ENCODE measurements at places on chromosomes 1 and 21. TPM values are rescaled to one million over a fixed set of nuclear protein-coding genes. Genes with fewer than 3 reads are reported as not detected.
A peak's percentile ranks its signal among the peaks of the same experiment; 100 is the strongest.

DNA sequence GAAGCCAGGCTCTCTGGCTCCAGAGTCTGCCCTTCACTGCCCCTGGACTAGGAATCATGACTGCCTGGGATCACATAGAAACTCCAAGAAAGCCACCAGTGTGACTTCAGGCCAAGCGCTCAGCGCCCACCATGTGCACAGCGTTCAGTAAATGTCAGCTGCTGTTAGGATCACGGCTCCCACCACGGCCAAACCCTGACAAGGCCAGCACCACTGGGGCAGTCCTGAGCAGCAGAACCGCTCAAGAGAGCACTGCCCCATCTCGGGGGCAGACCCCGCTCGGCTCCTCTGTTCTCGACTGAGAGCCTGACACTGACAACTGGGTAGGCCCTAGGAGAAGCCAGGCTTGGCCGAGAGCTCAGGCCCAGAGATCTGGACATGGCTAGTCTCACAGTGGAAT lies 10.0 kb downstream of the CAPZB start:
- no peak overlapping the region for H3K27ac ChIP-seq
- H3K4me3 ChIP-seq: no peak overlapping the region
- peaks cover 6% of the 10 kb centered on the region for H3K4me1 ChIP-seq
- DNase-seq: no peak
- no peaks in the 10 kb centered on the region for H3K27me3 ChIP-seq
- H3K36me3 ChIP-seq: peaks cover 39% of the 10 kb centered on the region

DNA sequence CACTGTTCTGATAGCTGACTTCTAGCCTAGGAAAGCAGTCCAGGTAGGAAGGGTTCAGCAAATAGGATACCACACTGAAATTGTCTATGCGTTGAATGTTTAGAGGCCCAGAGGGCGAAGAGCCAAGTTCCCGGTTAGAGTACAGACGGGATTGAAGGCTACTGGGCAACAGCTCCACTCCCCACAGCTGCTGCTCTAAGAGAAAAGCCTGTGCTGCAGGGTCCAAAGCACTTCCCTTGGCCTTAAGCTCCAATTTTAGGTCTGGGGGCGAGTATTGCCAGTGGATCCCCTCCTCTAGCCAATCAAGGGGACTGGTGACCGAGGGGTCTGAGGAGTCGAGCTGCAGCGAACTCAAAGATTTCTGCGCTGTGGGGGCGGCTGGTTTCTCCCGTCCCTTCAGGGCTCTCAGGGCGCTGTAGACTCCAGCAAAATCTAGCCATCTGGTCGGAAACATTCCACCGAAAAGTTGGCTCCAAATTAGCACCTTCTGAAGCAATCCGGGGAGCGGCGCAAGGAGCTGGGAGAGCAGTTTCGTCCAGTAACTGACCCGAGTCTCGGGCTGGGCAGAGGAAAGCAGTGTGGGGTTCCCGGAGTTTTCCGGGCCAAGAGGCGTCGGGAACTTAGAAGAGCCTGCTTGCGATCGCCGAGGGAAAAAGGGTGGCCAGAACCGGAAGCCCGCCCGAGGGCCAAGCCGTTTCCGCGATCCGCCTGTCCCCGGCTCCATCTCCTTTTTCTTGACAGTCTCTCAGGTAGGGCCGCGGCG lies 748 bp downstream of the PPP1R15B start:
- peak; percentile 71 for DNase-seq
- H3K27ac ChIP-seq: peak overlapping the region; percentile 99
- no peaks in the 10 kb centered on the region for H3K4me1 ChIP-seq
- H3K4me3 ChIP-seq: peak overlapping the region; percentile 95

GRCh38 chr1:203346060-203346768 lies 4.7 kb downstream of the FMOD start:
- H3K27ac ChIP-seq: no peak overlapping the region
- no peak overlapping the region for H3K4me3 ChIP-seq
- peaks cover 17% of the 10 kb centered on the region for H3K36me3 ChIP-seq
- no peaks in the 10 kb centered on the region for H3K27me3 ChIP-seq

DNA sequence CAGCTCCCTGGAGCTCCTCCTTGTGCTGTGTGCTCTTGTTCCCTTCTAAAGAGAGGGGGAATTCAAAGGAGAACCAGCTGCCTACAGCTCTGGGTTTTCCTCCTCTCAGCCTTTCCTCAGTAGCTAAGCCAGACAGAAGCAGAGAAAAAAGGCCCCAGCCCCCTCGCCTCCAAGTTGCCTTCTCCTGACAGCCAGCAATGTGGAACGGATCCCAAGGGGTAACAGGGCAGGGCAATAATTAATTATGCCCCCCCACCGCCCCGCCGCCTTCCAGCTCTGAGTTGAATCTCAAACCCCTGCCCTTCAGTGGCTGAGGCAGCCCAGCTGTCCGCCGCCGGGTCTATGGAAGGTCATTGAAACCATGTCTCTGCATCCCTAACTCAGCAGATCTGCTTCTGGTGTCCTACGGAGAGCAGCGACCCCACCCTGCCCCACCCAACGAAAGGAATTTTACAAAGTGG lies 69.0 kb upstream of the GOLT1A start:
- peaks cover 69% of the 10 kb centered on the region for H3K4me1 ChIP-seq
- DNase-seq: no peak
- peaks cover 5% of the 10 kb centered on the region for H3K36me3 ChIP-seq
- H3K4me3 ChIP-seq: no peak overlapping the region

Gene RAB42
- polyA plus RNA-seq: 37.1 TPM

DNA sequence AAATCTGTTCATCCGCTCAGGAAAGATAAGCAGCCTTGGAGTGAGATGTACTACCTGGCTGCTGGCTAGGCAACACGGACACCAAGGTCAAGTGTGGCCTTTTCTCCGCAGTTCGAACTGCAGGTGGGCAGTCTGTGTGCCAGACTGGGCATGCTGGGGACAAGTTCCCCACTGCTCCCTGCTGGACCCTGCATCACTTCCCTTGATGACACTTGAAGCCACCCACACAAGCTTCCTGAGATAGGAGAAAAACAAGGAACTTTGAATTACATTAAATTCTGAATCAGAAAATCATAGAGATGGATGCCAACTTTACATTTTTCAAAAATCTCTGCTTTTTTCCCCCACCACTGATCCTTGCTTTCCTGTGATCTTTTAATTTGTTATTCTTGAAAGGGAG lies 38.3 kb downstream of the BEND5 start:
- no peak for DNase-seq
- no peaks in the 10 kb centered on the region for H3K27me3 ChIP-seq
- H3K4me1 ChIP-seq: no peaks in the 10 kb centered on the region
- H3K36me3 ChIP-seq: peaks cover 35% of the 10 kb centered on the region
- H3K27ac ChIP-seq: no peak overlapping the region

Gene CAMSAP2
- 17.9 TPM for polyA plus RNA-seq

DNA sequence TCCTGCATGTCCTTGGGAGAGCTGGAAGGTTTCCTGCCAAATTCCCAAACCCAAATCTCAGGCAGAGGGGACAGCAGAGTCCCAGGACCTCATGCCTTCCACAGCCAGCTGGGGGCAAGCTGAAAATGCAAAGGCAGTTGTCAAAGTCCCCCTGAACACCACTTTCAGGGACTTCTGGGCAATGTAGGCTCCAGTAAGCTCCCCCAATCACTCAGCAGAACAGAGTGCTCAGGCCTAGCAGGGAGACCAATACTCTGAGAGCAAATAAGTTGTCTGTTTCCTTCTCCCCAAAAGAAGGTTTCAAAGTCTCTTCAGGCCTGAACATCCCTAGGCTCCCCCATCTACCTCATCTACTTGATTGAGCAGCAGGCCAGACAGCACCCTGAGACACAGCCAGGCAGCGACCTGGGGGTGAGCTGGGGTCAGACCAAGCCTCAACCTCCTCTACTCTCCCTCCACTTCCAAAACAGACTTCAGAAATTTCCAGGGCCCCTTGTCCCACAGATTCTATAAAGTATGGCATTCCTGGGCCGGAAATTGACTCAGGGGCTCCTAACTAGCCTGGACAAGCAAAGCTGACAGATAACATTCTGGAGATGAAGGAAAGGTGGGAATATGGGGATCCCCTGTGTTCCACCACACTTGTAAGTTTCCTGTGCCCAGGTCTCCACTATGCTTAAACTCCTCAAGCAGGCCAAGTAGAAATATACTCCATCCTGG lies 1.9 kb downstream of the SLC9A1 start:
- no peaks in the 10 kb centered on the region for H3K27me3 ChIP-seq
- no peak overlapping the region for H3K27ac ChIP-seq
- no peak for DNase-seq
- no peaks in the 10 kb centered on the region for H3K36me3 ChIP-seq
- peaks cover 29% of the 10 kb centered on the region for H3K4me1 ChIP-seq

GRCh38 chr21:19767546-19767945 lies 1230.7 kb upstream of the NCAM2 start:
- H3K27ac ChIP-seq: no peak overlapping the region
- no peaks in the 10 kb centered on the region for H3K4me1 ChIP-seq
- no peaks in the 10 kb centered on the region for H3K27me3 ChIP-seq
- H3K36me3 ChIP-seq: no peaks in the 10 kb centered on the region

GRCh38 chr1:185398599-185398998 lies 81.6 kb upstream of the IVNS1ABP start:
- no peaks in the 10 kb centered on the region for H3K36me3 ChIP-seq
- DNase-seq: no peak
- no peak overlapping the region for H3K4me3 ChIP-seq

DNA sequence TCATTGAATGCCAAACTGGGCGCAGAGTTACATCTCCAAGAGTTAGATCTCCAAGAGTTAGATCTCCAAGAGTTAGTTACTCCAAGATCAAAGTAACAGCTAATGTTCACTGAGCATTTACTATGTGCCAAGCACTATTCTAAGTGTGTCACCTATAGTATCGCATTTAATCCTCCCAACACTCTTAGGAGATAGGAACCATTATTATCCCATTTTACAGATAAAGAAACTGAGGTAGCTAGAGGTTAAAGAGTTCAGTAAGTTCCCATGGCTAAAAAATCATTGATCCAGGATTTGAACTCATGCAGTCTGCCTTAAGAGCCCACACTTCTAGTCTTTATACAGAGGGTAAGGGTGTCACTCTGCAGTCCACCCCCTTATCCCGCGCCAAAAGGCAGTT lies 1.5 kb upstream of the NAV1 start:
- H3K4me1 ChIP-seq: peaks cover 10% of the 10 kb centered on the region
- H3K36me3 ChIP-seq: no peaks in the 10 kb centered on the region
- peaks cover 63% of the 10 kb centered on the region for H3K27me3 ChIP-seq
- no peak for DNase-seq

GRCh38 chr1:92816732-92817131 lies 15.1 kb upstream of the RPL5 start:
- H3K4me3 ChIP-seq: no peak overlapping the region
- no peak for DNase-seq
- H3K27ac ChIP-seq: peak overlapping the region; percentile 66
- peaks cover 23% of the 10 kb centered on the region for H3K4me1 ChIP-seq

DNA sequence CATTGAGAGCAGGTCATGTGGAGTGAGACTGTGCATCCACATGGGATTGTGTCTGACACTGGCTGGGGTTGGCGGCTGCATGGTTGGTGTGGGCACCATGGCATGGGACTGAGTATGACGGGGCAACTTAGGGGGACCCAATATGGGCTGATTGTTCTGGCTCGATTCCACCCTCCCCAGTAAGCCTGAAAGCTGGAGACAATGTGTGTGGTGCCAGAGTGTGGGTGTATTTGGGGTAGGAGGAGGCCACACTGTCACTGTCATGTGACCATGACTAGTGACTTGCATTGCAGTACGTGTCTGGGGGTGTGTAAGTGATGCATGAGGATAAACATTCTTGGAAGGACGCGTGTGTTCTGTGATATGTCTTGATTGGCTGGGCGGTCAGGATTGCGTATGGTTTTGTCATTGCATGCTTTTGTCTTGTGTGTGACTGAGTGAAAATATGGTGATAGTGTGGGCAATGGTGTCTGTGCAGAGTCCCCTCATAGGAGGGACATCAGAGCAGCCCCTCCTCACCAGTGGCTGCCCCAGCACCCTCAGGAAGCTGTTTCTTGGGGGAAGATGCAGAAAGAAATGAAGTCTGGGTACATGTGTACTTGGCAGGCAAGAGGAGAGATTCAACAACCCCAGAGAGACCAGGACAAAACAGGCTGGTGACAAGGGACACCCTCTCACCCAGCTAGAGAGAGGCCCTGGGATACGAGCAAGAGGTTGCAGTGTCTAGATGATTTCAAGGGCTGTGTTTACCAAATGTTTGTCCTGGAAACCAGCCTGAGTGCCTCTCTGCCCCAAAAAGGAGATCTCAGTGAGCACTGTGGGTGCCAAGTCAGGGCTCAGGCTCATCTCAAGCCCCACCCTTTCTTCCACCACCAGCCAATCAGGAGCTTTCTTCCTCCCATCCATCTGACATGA lies 36.3 kb downstream of the SDC3 start:
- no peak overlapping the region for H3K27ac ChIP-seq
- peaks cover 43% of the 10 kb centered on the region for H3K36me3 ChIP-seq
- DNase-seq: no peak
- no peaks in the 10 kb centered on the region for H3K4me1 ChIP-seq

DNA sequence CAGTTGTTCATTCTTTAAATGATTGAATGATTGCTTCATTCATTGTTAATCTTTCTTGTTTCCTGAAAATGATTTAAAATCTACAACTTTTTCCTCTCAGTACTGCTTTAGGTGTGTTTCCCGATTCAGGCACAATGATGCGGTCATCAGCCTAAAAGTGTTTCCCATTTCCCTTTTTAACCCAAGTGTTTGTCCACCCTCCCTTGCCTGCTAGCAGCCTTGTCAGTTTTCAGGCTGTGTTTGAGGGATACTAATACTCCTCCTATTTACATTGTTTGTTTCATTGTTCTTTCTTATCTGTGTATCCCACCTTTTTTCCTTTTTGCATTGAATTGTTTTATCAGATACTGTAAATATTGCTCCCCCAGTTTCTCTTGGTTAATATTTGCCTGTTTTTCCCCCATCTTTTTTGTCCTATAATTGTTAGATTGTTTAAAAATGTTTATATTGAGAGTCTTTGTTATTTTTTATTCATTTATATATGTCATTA lies 131.1 kb downstream of the KIAA0319L start:
- no peaks in the 10 kb centered on the region for H3K4me1 ChIP-seq
- no peak overlapping the region for H3K4me3 ChIP-seq
- no peaks in the 10 kb centered on the region for H3K27me3 ChIP-seq
- DNase-seq: no peak
- peaks cover 9% of the 10 kb centered on the region for H3K36me3 ChIP-seq

- H3K4me3 ChIP-seq: no peak overlapping the region
- H3K4me1 ChIP-seq: peaks cover 48% of the 10 kb centered on the region
- H3K27ac ChIP-seq: peak overlapping the region; percentile 65
- peaks cover 11% of the 10 kb centered on the region for H3K36me3 ChIP-seq
- no peak for DNase-seq
- H3K27me3 ChIP-seq: no peaks in the 10 kb centered on the region
Observed at GRCh38 chr1:27600498-27601175, 3.3 kb downstream of the AHDC1 start.

- no peak overlapping the region for H3K27ac ChIP-seq
- DNase-seq: no peak
- no peak overlapping the region for H3K4me3 ChIP-seq
Observed at GRCh38 chr21:38942748-38943211, 137.1 kb downstream of the ETS2 start.

Gene THEM5
- polyA plus RNA-seq: 0.45 TPM

Gene DRAXIN
- 0.42 TPM for polyA plus RNA-seq

DNA sequence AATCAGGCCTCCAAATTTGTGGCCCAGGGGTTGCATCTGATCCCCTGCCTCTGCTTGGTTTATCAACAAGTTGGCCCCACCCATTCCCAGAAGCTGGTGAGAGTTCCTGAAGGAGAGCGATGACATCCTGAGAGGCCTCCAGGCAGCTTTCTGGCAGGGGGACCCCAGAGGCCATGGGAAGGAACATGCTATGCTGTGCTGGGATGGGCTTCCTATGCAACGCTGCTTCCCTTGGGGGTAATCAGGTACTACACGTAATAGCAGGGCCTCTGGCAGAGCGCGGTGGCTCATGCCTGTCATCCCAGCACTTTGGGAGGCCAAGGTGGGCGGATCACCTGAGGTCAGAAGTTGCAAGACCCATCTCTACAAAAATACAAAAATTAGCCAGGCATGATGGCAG lies 8.4 kb upstream of the MTF1 start:
- peaks cover 60% of the 10 kb centered on the region for H3K36me3 ChIP-seq
- no peak overlapping the region for H3K4me3 ChIP-seq
- H3K4me1 ChIP-seq: peaks cover 2% of the 10 kb centered on the region
- DNase-seq: no peak
- no peak overlapping the region for H3K27ac ChIP-seq

All from large intestine (tissue), 12 donors.